ENCODE measurements at places on chromosomes 2 and 18.

DNA sequence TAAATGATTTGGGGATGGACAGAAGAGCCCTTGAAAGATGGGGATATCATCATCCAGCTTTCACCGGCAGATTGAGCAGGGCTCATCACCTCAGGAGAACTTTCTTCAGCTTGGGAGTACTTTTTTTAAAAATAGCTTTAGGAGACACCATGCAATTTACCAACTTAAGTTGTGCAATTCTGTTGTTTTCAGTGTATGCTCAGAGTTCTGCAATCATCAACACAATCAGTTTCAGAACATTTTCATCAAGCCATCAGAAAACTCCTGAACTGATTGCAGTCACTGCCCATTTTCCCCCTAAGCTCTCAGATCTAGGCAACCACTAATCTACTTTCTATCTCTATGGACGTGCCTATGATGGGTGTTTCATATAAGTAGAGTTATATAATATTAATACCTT lies 117.7 kb downstream of the CRIM1 start:
- DNase-seq = no peak

DNA sequence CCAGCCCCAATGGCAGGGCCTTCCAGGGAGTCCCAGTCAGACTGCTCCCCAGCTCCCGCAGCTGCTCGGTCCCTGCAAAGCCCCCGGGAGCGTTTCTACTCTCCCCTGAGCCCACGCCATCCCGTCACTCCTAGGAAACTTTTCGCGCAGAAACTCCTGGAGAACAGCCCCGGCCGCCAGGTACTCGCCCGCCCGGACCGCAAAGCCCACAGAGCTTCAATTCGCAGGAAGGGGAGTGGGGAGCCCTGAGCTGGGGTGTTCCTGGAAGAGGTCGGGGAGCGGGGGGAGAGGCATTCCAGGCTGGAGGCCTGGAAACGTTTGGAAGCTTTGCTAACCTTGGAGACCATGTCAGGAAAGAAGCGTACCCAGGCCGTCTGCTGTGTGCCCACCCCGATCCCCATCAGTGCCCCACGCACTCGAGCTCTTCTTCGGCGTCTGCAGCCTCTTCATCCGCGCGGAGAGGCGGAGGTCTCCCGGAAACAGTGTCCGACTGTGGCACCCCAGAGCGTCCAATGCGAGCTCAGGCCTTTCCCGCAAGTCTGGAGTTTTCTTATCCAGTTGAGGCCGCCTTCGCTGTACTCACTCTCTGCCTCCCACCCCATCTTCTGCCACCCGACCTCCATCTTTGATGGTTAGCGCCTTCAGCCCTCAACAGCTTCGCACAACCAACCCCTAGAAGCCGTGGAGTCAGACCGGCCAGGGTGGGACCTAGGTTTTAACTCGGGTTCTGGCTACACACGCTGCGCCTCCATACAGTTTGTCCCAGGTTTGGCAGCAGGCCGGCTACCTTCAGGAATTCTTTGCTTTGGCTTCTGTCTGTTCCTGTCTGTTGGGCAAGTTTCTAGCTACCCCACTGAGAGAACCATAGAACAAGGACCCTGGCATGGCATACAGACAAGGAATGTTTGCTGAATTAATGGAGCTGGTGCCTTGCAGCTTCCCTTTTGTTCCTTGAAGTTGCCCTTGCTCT lies 3.7 kb downstream of the PCGF1 start:
- peak; percentile 22 for DNase-seq

DNA sequence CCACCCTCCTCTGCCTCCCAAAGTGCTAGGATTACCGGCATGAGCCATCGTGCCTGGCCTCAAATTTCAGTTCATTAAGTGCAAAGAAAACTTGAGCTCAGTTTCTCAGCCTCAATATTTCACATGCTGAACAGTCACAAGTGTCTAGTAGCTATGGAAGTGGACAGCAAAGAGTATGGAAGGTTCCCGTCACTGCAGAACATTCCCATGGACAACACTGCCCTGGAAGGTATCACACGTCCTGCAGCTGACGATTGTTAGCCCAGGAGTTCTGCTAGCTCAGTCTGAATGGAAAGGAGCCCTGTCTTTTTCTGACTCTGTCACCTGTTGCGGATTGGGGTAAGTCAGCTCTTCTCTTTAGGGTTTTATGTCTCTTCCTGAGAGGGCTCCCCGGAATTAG lies 86.2 kb upstream of the PTPRM start:
- DNase-seq = no peak

- no peak for DNase-seq
These were observed 30.4 kb upstream of the MYO3B start for GRCh38 chr2:170147576-170147975.

DNA sequence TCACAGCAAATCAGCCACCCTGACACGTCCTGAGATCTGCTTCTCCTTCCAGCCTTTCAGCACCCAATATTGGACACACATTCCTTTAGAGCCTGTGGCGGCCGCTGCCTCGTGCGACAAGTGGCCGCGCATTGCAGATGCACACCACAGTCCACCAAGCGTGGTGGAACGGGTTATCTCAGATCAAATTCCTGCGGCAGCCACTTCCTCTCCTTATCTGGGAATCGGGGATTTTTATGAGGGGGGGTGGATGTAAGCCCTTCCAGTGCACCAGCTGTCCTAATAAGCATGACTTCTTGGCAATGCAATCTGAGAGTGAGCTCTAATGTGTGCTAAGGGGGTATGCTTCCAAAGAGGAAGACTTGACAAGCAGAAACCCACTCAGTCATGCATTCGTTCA lies 18.3 kb upstream of the BMP10 start:
- no peak for DNase-seq
